Chondrocyte (in vitro differentiated cells): ENCODE measurements at places on chromosomes 6 and 20. TPM values are rescaled to one million over a fixed set of nuclear protein-coding genes. Genes with fewer than 3 reads are reported as not detected.

The SLC52A3 gene
- total RNA-seq = not detected in 3 replicates

The CFAP61 gene
- not detected in 3 replicates for total RNA-seq

The ZNF76 gene
- 20.3 to 28.3 TPM (median 22.1 TPM) in 3 replicates for total RNA-seq

The VPS52 gene
- total RNA-seq = 35.8 to 49.9 TPM (median 36.0 TPM) in 3 replicates

The SLC12A5 gene
- 0.89 to 2.1 TPM (median 1.9 TPM) in 3 replicates for total RNA-seq

The CLVS2 gene
- total RNA-seq = not detected in 3 replicates

The OR2H2 gene
- not detected in 3 replicates for total RNA-seq

The TRIM31 gene
- not detected in 3 replicates for total RNA-seq

DNA sequence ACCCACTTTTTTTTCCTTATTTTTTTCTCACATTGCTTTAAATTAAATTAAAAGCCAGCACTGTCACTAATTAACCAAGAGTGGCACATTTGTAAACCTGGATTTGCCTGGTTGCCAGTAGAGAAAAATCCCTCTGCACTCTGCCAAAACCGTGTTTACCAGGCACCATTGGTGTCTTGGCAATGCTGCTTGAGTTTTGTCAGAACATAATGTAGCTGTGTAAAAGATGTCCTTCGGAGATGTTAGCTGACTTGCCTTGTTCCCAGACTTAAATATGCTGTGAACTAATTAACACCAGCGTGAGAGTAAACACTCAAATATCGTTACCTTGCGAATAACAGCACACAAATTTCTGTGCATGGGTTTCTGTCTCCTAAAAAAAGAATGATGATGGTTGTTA lies 694.9 kb upstream of the ID4 start:
- no peak for DNase-seq

- no peak for DNase-seq
Measured at GRCh38 chr6:41189967-41190366, 11.0 kb downstream of the TREML2 start.

DNA sequence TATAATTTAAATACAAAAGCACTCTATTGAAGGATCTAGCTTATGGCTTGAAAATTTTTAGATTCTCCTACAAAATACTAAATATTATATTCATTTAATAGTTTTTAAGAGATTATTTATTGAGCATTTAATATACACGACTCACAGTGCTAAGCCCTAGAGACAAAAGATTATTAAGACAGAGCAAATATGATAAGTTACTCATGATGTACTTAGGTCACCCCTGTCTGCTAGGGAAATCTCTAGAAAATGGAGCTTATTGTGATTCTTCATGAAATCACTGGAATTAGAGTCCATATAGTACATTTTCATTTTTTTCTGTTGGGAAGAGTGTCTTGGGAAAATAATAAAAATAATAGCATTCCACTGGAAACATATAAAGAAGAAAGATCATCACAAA lies 37.8 kb downstream of the BEND6 start:
- no peak for DNase-seq

GRCh38 chr6:138468320-138469015 lies 30.8 kb downstream of the NHSL1 start:
- DNase-seq = no peak

GRCh38 chr6:142002825-142003405 lies 129.8 kb upstream of the GJE1 start:
- no peak for DNase-seq

DNA sequence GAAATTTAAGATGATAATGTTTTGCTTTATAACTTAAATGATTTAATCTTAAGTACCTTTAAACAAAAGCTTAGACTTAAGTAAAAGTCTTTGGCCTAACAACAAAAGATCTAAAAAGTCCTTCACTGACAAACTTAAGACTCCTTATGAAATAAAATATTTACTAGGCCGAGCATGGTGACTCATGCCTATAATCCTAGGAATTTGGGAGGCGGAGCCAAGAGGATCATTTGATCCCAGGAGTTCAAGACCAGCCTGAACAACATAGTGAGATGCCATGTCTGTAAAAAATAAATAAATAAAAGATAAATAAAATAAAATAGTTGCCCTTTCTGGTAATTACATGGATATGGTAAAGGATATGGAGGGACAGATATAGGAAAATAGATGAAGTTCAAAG lies 12.4 kb downstream of the KATNA1 start:
- DNase-seq = no peak

- DNase-seq = no peak
Measured at GRCh38 chr6:168247443-168248147, 72.0 kb downstream of the DACT2 start.

DNA sequence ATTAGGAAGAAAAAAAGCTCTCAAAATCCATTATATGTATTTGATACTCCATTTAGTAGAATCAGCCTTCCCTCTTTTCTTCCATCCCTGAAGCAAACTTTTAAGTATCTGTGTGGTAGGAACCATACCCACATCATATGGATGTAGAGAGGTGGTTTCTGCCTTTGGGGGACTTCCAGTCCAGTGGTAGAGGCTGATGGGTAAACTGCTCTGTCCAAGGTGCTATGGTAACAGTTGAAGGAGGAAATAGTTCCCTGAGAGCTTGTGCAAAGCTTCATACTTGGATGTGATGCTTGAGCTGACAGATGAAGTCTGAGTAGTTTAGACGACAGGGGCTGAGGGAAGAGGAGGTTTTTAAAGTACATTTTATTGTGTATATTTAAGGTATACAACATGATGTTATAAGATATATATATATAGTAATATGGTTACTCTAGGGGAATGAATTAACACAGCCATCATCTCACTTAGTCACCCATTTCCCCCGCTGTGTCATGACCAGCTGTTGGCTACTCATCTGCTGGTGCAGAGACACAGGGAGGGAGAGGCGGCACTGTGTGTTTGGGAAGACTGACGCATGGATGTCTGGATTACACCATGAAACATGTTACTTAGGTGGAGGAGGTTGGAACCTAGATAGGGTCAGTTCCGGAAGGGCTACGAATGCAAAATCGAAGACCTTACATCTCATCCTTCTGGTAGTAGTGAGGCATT lies 185.2 kb downstream of the FARS2 start:
- no peak for DNase-seq

- no peak for DNase-seq
Measured at GRCh38 chr20:53652859-53653517, 59.3 kb upstream of the ZNF217 start.

DNA sequence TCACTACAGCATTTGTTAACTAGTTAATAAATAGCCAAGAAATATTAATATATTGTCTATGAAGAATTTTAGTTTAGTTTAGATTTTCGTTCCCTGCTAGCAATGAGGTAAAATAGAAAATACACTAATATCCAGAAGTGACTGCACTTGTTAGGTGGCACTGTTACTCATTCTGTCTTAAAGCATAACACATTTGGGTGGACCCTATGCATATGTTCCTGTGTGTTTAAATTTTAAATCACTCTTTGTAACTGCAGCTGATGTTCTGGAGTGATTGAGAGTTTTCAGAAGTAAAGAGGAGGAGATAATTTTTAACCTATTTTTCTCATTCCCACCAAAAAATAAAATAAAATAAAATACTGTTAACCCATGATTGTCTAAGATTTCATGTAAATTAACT lies 73.9 kb upstream of the SOX4 start:
- no peak for DNase-seq

- no peak for DNase-seq
Measured at GRCh38 chr6:41846666-41847237, 48.4 kb downstream of the USP49 start.

- DNase-seq = no peak
Measured at GRCh38 chr6:162099685-162100084, 627.9 kb downstream of the PRKN start.

DNA sequence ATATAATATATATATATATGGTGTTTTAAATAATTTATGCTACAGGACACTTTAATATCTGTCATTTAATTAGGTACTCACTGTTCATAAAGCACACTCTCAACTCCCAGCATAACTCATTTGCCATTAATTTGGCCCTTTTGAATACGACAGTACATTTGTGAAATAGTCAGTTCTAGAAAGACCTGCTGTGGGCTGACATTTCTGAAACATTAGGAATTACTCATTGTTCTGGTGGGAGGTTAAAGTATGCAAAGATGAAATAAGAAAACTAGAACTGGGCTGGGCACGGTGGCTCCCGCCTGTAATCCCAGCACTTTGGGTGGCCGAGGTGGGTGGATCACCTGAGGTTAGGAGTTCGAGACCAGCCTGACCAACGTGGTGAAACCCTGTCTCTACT lies 497.5 kb downstream of the UTRN start:
- no peak for DNase-seq

GRCh38 chr20:20500312-20500711 lies 132.4 kb downstream of the INSM1 start:
- no peak for DNase-seq

DNA sequence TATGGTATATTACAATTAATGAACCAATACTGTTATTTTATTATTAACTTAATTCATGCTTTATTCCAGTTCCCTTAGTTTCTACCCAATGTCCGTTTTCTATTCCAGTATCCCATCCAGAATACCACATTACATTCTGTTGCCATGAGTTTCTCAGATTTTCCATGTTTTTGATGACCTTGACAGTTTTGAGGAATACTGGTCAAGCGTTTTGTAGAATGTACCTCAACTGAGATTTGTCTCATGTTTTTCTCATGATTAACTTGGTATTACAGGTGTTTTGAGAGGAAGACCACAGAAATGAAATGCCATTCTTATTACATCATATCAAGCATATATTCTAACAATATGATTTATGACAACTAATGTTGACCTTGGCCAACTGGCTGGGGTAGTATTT lies 23.8 kb upstream of the ESR1 start:
- no peak for DNase-seq

DNA sequence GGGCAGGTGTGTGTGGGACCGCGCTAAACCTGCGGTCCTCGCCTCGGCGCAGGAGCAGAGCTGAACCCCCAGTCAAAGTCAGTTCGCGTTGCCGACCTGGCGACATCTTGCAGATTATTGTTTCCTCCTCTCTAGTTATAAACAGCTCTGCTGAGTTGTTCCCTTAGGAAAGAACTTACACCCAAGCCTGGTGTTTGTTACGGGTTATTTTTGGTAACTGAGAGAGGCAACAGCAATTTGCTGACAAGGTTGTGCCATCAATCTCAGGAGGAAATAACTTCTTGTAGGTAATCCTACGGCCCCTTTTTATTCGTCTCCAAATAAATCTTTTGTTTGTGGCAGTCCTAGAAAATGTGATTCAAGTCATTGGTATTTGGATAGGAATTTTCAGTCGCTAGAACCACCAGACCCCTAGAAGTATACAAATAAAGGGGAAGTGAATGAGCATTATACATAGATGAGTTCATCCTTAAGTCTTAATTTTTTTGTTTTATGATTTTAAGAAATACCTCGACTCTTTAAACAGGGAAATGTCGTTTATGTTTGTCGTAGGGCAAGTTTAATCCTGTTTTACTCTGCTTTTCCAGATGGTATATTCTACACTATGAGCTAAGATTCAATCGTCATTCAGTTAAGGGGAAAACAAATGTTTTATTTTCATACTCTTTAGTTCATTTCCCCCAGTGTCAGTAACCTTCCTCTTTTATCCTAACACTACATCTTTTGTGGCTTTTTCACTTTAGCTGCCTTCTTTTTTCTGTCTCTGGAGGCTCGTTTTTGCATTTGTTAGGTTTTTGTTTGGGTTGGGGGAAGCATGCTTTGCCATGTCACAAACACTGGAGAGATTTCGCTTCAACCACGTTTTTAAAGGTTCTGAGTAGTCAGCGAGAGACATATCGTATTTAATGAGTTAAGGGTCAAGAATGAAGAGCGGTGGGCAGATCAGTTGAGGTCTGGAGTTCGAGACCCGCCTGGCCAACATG lies 1.2 kb downstream of the PM20D2 start:
- no peak for DNase-seq

DNA sequence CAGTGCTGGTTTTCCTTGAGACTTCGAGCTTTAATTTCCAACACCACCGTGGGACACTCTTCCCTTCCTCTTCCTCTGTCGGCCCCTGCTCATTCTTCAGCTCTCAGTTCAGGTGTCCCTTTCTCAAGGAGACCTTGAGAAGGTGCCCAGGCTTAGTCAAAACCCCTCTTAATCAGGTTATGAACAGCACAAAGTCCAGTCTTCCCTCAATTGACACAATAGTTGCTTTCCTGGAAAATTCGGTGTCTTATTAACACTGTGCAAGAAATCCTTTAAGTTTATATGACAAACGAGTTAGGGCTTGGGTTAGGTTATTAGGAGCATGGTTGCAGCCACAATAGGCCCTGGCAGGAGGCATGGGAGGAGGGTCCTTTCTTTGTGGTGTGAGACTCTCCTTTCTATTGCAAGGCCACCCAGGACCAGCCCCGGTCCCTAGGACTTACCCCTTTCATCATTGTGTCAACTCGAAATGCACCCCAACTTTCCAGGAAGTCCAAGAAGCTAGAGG lies 1.5 kb upstream of the NSFL1C start:
- no peak for DNase-seq

GRCh38 chr6:111850295-111850937 lies 22.8 kb downstream of the FYN start:
- no peak for DNase-seq

- DNase-seq = no peak
Measured at GRCh38 chr20:56606174-56606945, 22.7 kb upstream of the TFAP2C start.

DNA sequence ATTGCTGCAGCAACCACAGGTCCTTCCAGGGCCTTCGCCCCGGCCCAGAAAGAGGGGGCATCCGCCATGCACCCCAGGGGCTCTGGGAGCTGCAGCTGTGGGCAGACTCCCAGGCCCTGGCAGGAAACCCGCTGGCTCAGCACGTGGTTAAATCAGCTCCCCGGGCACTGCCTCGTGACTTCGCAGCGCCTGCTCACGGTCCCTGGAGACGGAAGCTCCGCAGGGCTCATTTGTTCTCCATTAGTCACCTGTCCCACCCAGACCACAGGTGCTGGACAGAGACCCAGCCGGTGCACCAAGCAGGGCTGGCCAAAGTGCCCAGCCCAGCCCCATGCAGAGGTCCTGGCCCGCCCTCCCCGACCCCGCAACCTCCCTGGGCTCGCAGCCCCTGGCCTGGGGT lies 14.7 kb downstream of the KCNQ2 start:
- DNase-seq = no peak

DNA sequence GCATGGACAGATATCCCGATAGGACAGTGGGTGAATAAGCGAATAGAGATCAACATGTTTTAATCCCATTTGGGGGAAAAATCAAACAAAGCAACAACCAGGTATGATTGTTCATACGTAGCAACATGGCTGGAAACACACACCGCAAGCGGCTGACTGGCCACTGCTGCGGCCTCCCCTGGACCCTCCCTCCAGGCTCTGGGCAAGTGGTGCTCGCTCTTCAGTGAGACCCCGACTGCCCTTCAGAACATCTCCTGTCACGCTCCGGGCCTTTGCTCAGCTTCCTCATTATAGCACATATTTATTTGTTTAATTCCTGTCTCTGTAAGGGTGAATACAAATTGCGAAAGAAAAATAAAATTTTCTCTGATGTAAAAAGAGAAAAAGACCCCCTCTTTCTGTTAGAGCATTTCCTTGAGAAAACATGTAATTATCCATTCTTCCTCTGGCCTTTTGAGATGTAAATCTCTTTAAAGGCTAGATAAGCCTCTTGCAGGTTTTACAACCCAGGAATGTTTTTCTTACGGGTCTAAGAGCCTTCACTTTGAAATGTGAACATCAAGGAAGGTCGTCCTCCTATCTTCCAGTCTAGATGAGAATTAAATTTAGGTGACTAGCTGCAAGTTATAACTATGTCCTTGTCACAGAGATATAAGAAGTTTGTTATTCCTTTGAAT lies 11.0 kb upstream of the FAM210B start:
- DNase-seq = no peak
